Nucleus accumbens (tissue), 56 donors: ENCODE measurements at places on chromosomes 4 and X.

- DNase-seq = no peak
Measured at GRCh38 chrX:38473701-38474100, 87.6 kb upstream of the TSPAN7 start.

- no peak for DNase-seq
Measured at GRCh38 chrX:123263270-123263669, 79.2 kb downstream of the GRIA3 start.

DNA sequence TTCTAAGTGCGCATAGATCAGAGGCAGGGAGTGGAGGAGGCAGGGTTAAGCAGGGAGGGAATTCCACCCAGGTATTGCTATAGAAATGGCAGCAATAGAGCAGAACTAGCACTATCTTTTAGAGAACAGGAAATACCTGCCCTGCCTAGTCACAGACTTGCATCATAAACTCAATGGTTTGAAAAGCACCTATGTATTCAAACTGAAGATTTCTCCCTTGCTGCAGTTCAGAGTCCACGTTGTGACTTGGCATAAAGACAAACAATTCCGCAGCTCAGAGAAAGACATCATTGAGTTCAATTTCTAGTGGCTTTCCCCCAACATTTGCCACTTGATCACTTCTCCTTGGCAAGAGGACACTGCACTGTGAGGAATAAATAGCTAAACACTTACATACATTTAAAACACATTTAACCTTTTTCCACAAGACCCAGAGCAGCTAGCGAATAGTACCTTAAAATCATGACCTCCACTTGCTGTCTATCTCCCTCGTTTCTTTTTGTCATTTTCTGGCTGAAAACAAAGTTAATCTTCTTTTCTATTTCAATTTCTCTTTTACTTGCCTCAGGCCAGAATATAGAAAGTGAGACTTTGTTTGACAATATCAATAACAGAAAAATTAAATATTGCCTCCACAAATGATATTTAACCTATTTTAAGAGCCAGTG, 42.4 kb downstream of the SLC7A11 start:
- DNase-seq = no peak

GRCh38 chrX:112190646-112191045, 108.1 kb upstream of the TRPC5 start:
- DNase-seq = no peak

GRCh38 chrX:150926304-150926703, 27.8 kb upstream of the CD99L2 start:
- DNase-seq = no peak

- no peak for DNase-seq
Measured at GRCh38 chr4:40514497-40514951, 115.1 kb downstream of the RBM47 start.

GRCh38 chrX:18002791-18003190, 141.7 kb upstream of the RAI2 start:
- DNase-seq = no peak

GRCh38 chr4:23733476-23733875, 156.4 kb downstream of the PPARGC1A start:
- no peak for DNase-seq

- no peak for DNase-seq
Measured at GRCh38 chrX:10254739-10255138, 98.0 kb downstream of the CLCN4 start.

DNA sequence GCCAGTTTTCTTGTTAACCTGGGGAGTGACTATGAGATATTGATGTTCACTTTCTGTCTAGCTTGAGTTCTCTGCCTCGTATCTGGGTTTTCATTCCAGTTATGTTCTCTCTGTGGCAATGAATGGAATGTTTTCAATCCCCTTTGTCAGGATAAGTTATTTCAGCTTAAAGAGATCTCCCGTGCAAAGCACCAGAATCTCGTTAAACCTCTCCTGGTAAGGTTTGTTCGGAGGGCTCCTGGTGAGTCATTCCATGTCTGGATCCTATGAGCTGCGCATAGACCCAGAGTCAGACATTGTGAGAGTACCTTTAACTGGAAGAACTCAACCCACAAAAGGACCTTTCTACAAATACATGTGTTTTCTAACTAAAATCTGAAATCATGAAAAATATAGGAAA, 51.0 kb downstream of the KDR start:
- no peak for DNase-seq

- no peak for DNase-seq
Measured at GRCh38 chr4:187204389-187204918, 480.8 kb upstream of the FAT1 start.

DNA sequence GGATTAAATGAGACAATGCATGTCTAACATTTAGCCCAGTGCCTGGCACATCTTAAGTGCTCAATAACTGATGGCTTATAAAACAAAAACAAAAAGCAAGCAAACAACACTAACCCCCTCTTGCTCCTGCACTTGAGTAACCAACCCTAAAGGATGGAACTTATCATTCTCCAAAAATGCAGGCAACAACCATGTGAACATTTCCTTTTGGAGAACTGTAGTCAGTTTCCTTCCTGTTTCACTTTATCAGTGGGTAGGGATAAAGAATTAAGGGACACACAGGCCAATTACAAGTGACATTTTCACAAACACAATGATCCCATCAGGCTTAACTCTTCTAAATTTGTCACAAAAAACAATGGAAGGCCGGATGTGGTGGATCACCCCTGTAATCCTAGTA, 30.4 kb downstream of the RPS3A start:
- DNase-seq = no peak

- no peak for DNase-seq
Measured at GRCh38 chr4:37876156-37876555, 14.7 kb upstream of the TBC1D1 start.

DNA sequence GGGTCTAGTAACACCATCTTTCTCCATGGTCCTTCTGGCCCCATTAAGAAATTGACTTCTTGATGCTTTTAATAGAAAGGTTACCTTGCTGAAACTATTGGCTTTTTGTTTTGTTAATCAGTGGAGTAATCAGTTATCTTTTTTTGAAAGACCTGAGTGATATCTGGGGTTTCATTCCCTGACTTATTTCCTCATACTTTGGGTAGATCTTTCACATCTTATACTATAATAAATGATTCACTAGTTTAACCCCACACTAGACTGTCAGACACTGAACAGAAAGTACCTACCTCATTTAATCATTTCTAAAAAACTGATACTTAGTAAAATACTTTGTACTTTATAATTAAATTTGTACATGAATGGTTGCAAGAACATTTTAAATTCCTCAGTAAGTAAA, 1021.1 kb downstream of the STIM2 start:
- no peak for DNase-seq

DNA sequence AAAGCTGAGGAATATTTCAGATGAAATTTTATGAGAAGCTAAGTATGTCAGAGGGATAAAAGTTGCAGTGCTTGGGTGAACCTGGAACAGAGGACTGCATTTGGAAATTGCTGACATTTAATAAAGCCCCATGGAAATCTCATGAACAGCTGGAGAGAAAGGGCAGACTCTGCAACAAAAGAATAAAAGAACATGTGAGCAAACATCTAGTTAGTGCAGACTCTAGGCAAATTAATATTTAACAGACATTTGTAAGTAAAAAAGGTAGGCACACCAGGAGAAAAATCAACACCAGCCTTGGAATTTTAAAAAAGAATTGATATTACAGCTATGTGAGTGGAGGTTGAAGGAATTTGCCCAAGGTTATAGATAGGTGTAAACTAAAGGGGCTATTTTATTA, 114.6 kb upstream of the PUDP start:
- DNase-seq = no peak

- DNase-seq = no peak
Measured at GRCh38 chrX:10393899-10394298, 226.5 kb downstream of the MID1 start.

GRCh38 chrX:67684136-67684535, 140.3 kb downstream of the AR start:
- no peak for DNase-seq

DNA sequence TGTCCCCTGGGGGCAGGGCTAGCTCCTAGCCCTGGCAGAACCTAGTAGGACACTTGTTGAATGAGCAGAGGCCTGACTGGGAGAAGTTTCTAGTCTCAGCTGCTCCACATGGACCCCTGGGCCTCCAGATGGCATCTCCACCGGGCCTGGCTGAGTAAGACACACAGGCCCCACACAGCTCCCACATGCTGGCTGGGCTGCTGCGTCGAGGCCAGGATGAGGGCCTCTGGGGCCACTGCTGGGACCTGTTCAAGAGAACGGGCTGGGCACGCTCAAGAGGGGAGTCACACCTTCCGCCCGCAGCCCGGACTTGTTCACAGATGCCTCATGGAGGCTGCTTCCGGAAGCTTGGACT, 4.2 kb upstream of the HGFAC start:
- no peak for DNase-seq

GRCh38 chr4:182917182-182918043, at the start of gene DCTD:
TSS of gene DCTD (minus strand) at chr4:182917386. CDS start at chr4:182915568, 1,818 bp downstream.
- peak; percentile 68 for DNase-seq

GRCh38 chr4:168095776-168096406, 3.6 kb downstream of the ANXA10 start:
- no peak for DNase-seq

- no peak for DNase-seq
Measured at GRCh38 chrX:11864171-11864570, 106.1 kb downstream of the MSL3 start.

DNA sequence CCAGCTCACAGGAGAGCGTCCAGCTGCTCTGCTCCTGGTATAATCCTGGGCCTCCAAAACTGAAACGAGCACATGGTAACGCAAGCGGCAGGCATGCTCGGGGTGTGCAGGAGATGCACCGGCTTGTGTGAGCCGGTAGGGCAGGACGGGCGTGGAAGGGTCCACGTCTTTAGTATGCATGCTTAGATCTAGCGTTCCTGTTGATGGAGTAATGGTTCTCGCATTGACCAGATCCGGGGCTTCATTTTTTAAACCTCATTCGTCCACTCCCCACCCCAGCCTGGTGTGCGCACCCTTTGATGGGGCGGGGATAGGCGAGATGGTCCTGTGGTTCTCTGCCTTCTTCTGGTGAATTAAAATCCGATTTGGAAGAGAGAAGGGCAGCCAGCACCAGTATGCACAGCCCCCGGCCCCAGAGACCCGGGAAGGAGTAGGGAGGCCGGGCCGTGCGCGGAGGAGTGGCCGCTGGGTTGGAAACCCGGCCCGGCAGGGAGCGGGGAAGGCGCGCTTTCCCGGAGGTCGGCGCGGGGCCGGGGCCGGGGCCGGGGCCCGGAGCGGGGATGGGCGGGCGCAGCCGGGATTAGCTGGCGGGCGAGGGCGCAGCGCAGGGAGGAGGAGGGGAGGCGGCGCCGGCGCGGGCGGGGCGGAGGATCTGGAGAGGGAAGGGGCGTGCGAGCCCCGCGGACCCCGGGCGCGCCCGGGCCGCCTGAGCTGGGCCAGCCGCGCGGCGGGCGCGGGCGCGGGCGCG, 39.9 kb downstream of the FAM149A start:
- DNase-seq = no peak

DNA sequence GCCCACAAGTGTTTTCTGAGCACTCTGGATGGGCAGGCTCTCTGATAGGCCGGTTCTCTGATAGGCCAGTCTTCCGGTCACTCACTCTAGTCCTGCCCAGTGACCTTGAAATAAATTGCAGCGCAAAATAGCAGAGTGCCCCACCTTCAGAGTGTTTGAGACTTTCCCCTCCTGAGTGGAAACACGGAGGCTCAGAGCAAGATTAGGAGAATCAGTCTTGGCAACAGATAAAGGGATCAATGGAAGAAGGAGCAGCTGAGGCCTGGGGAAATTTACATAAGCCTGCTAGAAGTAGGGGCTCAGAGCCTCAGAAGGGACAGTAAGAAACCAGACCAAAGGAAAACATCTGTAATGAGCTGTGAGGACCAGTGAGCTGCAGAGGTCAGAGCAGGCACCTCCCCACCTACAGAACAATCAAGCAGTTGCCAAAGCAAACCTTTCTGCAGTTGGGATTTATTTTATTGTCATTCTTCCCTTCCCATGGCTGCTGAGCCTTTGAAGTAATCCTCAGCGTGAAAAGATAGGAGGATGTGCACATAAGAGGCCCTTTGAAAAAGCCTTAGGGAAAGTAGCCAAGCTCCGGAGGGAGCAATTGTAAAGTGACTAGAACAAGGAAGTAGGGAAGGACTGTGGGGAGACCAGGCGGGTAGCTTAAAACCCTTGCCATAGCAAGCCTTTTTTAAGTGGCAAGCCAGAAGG, 89.1 kb upstream of the TSPAN5 start:
- DNase-seq = no peak

DNA sequence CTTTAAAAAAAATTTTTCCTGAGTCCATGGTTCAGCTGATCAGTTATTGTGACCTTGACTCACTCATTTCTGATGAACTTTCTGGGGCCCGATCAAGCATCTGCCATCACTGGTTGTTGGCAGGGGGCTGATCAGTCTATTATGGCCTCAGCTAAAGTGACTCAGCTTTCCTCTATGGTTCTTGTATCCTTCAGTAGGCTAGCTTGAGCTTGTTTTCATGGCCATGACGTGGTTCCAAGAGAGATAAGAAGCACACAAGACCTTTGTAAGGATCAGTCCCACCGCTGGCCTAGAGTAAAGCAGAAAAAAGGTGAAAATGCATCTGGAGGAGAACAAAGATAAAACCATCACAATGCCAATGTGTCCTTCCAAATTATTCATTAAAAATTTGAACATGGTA, 29.8 kb upstream of the EPGN start:
- DNase-seq = no peak

DNA sequence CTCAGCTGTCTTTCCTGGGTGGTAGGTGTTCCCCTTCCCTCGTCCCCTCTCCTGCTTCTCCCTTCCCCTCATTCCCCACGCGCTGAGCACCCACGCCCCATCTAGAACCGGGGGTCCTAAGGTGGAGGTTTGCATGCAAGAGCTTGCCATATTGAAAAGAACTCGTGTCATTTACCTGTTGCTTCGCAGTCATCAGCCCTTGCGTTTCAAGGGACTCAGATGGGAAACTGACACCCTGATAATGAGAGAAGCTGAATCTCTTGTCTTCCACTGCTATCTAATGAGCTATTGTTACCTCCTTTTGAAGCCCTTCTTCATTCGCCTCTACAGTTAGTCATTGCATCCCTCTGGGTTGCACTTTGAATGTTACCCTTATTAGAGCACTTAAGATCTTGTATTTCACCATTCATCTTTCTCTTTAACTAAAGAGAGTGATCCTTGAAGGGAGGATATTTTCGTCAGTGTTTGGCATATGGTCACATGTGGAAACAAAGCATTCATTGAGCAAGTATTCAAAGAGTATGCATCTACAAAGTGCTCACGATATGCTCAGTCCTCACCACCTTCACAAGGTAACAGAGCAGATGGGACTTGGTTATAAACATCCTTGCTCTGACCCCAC, 25.7 kb downstream of the ARL9 start:
- DNase-seq = no peak

- DNase-seq = no peak
Measured at GRCh38 chr4:14431155-14432134, 570.8 kb upstream of the CPEB2 start.

GRCh38 chrX:15448010-15448639, 45.0 kb downstream of the PIR start:
- DNase-seq = no peak

DNA sequence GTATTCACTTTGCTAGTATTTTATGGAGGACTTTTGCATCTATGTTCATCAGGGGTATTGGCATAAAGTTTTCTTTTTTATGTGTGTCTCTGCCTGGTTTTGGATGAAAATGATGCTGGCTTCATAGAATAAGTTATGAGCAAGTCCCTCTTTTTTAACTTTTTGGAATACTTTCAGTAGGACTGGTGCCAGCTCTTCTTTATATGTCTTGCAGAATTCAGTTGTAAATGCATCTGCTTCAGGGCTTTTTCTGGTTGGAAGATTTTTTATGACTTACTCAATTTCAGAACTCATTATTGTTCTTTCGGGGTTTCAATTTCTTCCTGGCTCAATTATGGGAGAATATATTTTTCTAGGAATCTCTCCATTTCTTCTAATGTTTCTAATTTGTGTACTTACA, 9.1 kb upstream of the CSN2 start:
- DNase-seq = no peak

GRCh38 chrX:65690057-65690855, 22.8 kb downstream of the MSN start:
- DNase-seq = no peak
